ENCODE measurements at places on chromosomes 2 and 18.

DNA sequence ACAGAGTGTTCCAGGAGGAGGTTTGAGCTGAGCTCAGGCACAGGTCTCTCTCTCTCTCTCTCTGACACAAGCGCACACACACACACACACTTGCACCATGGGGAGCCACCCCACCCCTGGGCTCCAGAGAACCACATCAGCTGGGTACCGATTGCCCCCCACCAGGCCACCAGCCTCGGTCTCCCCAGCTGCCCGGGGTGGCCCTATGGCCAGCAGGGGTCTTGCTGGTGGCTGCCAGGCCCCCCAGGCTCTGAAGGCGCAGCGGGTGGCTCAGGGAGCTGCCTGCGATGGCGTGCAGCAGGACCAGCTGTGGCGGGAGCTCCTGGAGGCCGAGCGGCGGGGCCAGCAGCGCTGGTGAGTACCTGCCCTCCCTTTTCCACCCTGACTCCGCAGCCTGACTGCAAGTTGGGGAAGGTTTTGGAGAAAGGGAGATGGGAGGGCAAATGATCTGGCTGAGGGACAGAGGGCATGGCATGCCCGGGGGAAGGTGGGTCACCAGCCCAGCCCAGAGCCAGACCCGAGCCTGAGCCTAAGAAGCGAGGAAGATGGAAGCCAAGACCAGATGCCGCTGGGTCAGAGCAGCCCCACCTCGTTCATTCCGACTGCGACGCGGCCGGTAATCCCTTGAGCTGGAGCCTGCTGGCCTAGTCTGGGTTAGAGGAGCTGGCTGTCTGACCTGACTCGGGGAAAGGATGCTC lies 21.9 kb upstream of the SLC66A3 start:
- DNase-seq = no peak

DNA sequence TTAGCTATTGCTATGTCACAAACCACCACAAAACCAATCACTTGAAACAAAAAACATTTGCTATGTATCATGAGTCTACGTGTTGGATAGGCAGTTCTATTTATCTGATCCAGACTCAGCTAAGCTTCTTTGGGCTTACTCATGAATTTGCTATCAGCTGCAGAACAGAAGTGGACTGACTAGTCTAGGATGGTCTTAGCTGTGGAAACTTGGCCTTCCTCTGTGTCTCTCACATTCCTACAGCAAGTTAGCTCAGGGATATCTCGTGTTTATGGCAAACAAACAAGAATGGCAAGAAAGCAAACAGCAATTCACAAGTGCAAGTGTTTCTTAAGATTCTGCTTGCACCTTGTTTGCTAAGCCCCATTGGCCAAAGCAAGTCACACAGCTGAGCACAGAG lies 288.0 kb upstream of the TNP1 start:
- no peak for DNase-seq

DNA sequence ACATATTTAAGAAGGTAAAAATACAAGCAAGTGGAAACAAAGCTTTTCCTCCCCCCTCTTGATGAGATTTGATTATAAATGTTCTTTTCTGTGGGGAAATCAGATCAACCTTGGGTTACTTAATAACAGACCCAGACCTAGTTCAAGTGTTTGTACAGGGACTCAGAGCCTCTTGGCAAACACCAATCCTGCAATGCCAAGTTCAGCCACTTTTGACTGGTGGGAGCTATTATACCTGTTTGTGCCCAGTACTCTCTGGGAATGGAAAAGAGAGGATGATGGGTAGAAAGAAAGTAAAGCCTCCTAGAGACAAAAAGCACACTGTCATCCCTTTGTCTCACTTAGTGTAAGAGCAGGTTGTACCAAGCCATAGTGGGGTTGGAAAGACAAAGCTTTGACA lies 63.8 kb upstream of the EPHA4 start:
- no peak for DNase-seq

- DNase-seq = no peak
These were observed at the start of gene ANKRD23 for GRCh38 chr2:96843538-96844268. Gene ANKRD23 (minus strand): TSS chr2:96844021. CDS start chr2:96843992, 29 bp downstream.

GRCh38 chr2:66982766-66983165 lies 414.4 kb upstream of the ETAA1 start:
- no peak for DNase-seq

DNA sequence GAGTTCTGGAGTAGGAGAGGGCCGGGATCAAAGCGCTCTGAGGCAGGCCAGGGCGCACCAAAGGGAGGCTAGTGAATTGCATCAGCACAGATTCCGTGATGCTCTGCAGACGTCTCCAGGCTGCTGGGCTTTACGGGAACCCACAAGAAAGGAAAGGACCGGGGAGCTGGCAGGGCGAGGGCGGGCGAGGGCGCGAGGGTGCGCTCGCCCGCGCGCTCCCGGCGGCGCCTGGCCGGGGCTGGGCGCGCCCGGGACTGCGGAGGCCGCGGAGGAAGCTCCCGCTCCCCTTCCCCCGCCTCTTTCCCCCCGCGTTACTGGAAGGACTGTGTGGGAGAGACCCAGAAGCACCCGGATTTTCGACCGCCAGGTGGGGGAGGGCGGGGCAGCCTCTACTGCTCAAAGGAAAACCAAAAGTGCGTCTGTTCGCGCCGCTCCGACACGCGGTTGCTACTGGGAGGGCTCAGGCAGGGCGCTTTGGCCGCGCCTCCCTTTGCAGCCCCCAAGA lies 2.4 kb upstream of the FOSL2 start:
- DNase-seq = peak; percentile 98

- no peak for DNase-seq
These were observed 254.3 kb downstream of the LRRTM1 start for GRCh38 chr2:80050246-80050645.

- DNase-seq = no peak
These were observed 22.1 kb upstream of the CCDC150 start for GRCh38 chr2:196617430-196617829.

- DNase-seq = no peak
These were observed 73.8 kb upstream of the ACAA2 start for GRCh38 chr18:49886891-49887764.

GRCh38 chr2:107633580-107634147 lies 193.0 kb upstream of the RGPD4 start:
- DNase-seq = no peak

- no peak for DNase-seq
These were observed 576.8 kb downstream of the METTL4 start for GRCh38 chr18:1994471-1994870.

DNA sequence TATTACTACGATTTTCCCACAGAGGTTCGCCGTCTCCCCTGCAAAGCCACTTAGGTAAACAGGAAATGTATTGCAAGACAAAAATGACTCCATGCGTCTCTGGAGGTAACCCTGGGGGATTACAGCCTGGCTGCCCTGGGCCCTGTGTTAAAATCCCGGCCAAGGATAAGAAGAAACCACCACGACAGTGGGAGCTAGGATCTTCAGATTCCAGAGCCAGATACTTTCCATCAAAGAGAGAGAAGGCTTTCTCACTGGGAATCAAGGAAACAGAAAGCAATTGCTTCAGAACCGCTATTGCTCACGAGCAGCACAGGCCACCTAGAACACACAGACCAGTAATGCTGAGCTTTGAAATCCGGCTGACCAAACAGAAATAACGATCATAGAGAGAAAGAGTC lies 97.9 kb upstream of the ZNF516 start:
- DNase-seq = no peak

GRCh38 chr2:23381084-23381483 lies 3.9 kb upstream of the KLHL29 start:
- DNase-seq = peak; percentile 50

- no peak for DNase-seq
These were observed 109.9 kb downstream of the SLC4A3 start for GRCh38 chr2:219737270-219737691.

DNA sequence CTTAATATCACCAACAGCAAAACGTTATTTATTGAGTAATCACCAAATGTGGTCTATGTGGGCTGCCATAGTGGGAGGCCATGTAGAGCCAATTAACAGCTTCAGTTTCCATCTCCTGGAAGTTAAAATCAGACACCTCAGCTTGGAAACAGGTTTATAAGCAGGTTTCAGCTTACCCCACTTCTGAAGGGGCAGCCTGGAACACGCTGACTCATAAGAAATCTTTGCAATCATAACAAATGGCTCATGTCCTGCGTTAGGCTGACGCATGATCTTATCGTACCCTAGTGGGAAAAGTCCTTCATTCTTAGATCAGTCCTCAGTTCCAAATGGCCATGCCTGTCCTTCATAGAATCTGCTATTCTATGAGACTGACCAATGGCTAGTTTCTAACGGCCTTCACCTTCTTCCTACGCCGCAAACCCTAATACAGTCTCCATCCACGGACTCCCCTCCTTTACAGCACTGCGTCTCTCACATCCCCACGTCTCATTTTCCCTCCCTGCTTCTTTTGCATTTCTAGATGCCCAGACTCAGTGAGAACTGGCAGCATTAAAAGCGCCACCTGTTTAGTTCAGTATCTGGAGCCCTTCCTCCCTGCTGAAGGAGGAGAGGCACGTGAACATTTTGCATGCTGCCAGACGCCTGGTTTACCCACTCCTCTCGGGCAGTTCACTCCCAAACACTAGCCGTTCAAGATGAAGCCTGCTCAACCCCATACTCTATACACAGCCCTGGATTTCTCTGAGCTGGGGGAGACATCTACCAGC lies 24.2 kb upstream of the BZW1 start:
- peak; percentile 43 for DNase-seq

DNA sequence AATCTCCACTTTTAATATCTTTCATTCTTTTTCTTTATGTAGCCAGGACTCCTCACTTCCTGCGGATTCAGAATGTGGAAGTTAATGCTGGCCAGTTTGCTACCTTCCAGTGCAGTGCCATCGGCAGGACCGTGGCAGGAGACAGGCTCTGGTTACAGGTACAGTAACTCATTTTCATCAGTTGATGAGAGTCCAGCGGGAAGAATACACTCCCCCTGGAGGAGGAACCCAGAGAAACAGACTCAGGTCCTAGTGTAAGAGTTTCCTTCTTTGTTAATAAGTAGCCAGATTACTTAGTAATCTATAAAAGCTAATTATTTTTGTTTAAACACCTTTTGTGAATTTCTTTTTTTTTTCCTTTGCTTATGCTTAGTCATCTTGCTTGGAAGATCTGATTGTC lies 359.4 kb downstream of the PTPRM start:
- no peak for DNase-seq

DNA sequence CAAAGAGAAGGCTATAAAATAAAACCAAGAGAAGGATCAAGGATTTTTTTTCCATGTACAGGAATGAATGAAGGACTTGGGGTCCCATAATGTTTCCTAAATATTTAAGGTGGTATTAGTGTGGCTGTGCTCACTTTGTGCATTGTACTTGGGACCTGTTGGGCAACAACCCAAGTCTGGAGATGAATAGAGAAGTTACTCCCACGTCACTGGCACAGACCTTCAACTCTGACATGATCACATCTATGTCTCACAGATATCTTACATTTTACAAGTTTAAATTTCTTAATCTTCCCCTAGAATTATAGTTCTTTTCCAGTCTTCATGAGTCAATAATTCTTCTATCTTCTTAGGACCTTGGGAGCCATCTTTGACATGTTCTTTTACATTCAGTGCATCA lies 133.4 kb downstream of the PLCL1 start:
- no peak for DNase-seq

GRCh38 chr2:236028066-236028465 lies 140.1 kb downstream of the GBX2 start:
- no peak for DNase-seq

- DNase-seq = no peak
These were observed 17.6 kb downstream of the MCFD2 start for GRCh38 chr2:46898024-46898423.

GRCh38 chr2:190535586-190535985 lies 1.1 kb upstream of the NEMP2 start:
- DNase-seq = no peak

DNA sequence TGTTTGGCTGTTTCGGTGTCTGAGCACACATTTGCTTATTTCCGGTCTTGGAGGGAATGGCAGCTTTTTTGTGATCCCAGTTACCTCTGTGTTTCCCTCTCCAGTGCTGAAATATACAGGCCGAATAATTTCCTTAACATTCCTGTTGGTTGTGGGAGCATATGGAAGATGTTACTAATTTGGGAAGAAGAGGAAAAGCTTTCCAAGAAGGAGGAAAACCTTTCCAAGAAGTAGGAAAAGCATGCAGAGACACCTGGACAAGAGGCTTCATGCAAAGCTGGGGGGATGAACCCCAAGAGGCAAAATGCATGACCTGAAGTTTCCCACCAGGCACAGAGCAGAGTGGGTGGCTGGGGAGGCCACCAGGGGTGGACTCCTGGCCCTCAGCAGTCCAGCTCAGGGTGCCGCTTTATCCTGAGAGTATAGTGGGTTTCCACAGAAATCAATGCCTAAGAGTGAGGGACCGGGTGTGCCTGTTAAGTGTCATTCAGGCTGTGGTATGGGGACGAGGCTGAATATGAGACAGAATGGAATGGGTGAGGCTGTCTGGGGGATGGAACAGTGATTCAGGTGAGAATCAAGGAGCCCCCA lies 25.5 kb upstream of the GNAL start:
- no peak for DNase-seq

GRCh38 chr2:148900350-148900837 lies 25.4 kb downstream of the KIF5C start:
- no peak for DNase-seq

GRCh38 chr2:86703704-86704361 lies 16.3 kb upstream of the RMND5A start:
- DNase-seq = no peak

DNA sequence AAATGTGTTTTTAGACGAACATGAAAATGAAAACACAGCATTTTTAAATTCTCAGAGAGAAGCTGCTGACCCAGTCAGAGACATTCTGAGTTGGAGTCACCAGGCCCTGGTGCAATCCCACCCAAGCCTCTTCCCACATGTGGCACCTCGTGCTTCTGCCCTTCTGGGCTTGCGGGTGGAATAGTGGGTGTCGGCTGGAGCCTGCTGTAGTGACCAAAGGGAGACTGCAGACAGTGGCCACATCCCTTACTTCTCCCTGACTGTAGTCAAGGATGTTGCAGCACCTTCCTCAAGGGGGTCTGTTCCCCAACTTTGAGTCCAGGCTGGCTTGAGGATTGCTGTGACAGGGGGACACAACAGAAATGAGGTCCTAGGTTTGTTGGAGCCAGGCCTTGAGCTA lies 104.4 kb upstream of the GLI2 start:
- no peak for DNase-seq

DNA sequence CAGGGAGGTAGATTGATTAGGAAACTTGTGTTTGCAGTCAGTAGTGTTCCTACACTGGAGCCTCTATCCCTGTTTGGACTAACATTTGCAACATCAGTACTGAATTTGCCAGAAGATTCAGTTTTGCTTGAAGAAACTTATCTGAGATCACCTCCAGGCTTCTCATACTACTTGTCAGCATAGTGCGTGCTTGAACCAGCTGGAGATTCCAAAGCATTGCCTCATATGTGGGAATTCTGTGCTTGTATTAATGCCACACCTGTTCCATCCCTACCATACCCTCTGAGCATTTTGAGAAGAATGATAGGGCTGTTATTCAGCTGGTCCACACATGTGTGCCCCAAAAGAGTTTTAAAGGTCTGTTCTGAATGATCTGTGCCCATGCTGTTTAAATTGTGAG lies 148.7 kb downstream of the RAPGEF4 start:
- DNase-seq = no peak

DNA sequence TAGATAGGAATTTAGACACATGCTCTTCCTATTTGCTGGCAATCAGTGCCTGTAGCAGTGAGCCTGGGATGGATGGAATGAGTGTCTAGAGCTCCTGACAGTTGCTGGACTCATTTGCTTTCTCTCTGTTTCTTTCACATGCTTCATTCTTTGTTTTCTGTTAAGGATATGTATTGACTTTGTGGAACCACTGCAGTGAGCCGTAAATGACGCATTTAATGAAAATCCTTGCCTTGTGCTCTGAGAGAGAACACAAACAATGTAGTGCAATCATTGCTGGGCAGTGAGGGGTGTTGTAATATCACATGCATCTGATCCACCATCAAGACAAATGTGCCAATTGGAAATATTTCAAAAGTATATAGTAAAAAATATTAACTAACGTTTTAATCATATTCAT lies 25.2 kb upstream of the CDH20 start:
- DNase-seq = no peak

All from activated CD4-positive, alpha-beta T cell treated with anti-CD3 and anti-CD28 coated beads for 48 hours (primary cell).